ENCODE measurements at places on chromosomes 11 and 22.

GRCh38 chr22:46028106-46028991, 51.4 kb upstream of the WNT7B start:
- no peak for DNase-seq

DNA sequence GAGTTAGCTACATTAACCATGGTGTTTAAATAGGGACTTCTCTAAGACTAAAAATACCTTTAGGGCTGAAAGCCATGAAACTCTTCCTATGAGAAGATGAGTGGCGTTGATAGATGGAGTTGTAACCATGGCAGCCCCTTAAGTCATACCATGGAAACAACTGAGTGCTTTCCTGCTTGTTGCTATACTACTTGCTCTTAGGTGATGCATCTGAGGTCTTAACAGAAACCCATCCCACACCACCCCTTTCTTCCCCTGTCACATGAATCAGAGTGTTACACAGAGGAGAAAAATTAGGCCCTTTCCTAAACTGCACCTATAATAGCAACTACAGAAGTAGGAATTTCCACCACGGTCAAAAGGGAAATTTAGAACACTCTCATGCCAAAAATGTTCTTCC, 64.3 kb upstream of the ZC3H12C start:
- DNase-seq: no peak

- no peak for DNase-seq
Observed at GRCh38 chr11:69172674-69173073, 16.9 kb downstream of the SMIM38 start.

DNA sequence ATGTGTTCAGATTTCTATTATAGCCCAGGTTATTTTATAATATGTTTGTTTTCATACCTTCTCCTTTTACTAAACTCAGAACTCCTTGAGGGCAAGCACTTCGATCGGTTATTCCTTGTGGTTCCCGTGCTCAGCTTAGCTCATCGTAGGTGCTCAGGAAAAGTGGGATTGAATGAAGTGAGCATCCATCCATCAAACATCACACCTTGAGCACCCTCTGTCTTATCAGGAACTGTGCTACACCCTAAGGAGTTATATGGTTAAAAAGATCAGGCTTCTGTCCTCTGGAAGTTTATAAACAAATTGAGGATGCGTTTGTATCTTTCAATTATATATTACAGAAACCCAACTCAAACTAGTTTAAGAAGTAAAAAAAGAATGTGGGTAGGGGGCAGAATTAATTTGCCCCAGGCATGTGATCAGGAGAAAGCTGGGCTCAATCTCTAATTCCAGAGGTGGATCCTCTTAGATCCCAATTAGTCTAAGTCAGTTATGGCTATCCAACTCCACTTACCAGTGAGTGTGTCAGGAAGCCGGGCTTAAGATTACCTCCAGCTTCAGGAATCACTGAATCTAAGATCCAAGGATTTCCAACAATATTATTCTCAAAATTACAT, 59.9 kb upstream of the RRAS2 start:
- DNase-seq: no peak

All from stimulated activated CD4-positive, alpha-beta T cell treated with anti-CD3 and anti-CD28 coated beads, Interleukin-4, amount 100 ng/mL, for 24 hours (primary cell).